ENCODE measurements at places on chromosomes 11 and 22.

GRCh38 chr11:59365232-59366018, 6.7 kb downstream of the OR5AN1 start:
- DNase-seq, result no peak

DNA sequence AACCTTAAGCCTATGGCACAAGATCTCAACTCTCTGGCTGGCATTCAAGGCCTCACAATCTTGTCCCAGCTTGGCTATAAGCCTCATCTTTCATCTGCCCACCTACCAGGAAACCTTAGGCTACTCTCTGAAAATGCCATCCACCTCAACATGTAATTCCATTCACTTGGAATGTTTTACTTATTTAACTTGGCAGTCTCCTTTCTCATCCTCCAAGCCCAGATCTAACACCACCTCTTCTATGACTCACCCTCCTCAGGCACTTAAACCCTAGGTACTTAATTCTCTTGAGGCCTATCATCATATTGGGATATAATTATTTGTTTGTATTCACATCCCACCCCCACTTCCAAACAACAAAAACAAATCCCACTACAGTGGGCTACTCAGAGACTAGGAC, 15.0 kb downstream of the POGLUT3 start:
- no peak for DNase-seq

- DNase-seq, result no peak
These were observed 4.6 kb upstream of the H19 start for GRCh38 chr11:2002042-2002776.

- no peak for DNase-seq
These were observed 81.6 kb downstream of the FLI1 start for GRCh38 chr11:128775468-128775867.
